DMS 273 treated with DMSO at 0.1 percent for 48 hours (cell line): ENCODE measurements at places on chromosomes 1 and 21.

- no peak for DNase-seq
Observed at GRCh38 chr1:99004254-99004860, 304 bp downstream of the PLPPR5 start.

DNA sequence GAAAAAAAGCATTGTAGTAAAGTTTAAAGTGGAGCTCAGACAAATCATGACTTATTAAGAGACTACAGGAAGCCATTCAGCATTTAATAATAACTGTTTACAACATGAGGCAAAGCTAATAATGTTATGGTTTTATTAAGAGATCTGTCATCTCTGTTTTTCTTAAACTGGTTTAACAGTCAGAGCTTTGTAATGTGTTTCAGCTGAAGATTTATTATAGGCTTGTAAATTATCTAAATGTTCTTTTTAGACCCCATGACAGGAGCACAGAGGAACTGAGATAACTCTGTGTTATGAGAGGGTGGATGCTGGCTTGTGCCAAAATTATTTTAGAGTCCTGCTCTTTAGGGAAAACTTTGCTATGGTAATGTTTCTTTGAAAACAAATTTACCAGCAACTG, 38.0 kb upstream of the RWDD3 start:
- no peak for DNase-seq

DNA sequence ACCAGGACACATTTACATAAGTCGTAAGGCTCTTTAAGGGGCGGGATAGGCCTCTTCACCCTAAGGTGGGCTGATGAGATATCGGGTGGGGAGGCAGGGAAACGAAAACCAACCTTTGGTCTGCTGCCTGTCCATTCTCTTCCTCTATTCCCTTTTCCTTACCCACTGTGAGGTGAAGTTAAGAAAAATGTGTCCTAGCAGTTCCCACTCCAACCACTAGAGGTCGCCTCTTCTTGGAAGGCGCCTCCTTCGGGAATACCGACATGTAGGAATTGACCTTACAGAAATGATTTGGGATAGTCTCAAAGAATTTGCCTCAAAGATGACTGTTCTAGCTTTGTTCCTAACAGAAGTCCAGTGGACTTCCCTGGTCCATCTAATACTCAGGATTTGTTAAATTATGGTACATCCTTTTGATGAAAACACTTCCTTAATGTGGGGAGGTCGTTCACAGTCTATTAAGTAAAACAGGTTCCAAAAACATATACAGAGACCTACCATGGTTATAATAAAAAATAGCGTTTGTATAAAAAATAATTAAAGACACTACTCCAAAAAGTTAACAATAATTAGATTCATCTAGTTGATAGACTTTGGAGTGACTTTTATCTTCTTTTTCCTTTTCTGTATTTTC, 14.1 kb downstream of the AZIN2 start:
- peak; percentile 16 for DNase-seq

- peak; percentile 59 for DNase-seq
Observed at GRCh38 chr1:226664413-226665101, 74.5 kb downstream of the ITPKB start.

DNA sequence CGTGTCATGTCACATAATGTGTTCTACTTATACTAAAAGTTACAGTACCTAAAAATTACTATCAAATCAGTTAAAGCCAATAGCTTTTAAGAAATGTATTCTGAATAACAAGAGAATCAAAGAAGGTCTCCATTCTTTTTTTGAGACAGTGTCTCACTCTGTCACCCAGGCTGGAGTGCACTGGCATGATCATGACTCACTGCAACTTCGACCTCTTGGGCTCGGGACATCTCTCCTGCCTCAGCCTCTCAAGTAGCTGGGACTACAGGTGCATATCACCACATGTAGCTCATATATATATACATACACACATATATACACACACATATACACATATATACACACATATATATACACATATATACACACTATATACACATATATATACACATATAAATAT, 20.1 kb downstream of the COP1 start:
- no peak for DNase-seq

GRCh38 chr1:212783976-212784375, 7.6 kb downstream of the NSL1 start:
- no peak for DNase-seq

GRCh38 chr1:182786223-182786994, 3.2 kb upstream of the NPL start:
- DNase-seq, result peak; percentile 50

- no peak for DNase-seq
Observed at GRCh38 chr1:5686925-5687706, 305.1 kb downstream of the NPHP4 start.

- DNase-seq, result no peak
Observed at GRCh38 chr1:14120895-14121294, 420.9 kb downstream of the PRDM2 start.

DNA sequence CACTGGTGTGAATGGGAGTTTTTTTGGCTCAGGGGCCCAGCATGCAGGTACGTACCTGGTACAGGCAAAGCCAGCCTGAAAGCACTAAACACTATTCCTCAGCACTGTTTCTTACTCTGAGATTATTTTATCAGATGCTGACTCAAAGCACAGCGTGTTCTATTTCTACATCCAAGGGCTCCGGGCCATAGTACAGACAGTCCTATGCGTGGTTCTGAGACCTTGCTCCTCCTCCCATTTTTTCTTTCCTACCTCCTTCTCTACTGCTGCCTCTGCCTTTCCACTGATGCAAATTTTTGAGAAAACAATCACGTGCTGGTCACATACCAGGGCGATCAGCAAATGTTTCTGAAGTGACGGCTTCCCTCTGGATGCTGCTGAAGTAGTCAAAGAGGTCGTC, 36.3 kb downstream of the PDPN start:
- DNase-seq, result no peak

DNA sequence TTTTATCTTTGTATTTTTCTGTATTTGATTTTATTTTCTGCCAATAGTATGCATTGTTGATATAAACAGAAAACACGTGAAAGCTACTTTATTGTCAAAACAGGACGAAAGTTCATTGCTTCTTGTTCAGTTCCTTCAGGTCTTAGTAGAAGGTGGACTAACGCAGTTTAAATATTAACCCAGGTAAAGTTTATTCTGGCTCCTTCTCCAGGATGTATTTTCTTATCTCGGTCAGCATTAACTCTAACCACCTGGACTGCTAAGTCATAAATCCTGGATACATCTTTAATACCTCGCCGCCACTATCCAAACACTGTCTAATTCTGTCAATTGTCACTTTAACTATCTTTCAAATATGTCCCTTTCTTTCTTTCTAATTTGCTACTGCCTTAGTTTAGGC, 5.7 kb upstream of the SOAT1 start:
- DNase-seq, result no peak

GRCh38 chr1:69743146-69743545, 175.4 kb downstream of the LRRC7 start:
- DNase-seq, result no peak

DNA sequence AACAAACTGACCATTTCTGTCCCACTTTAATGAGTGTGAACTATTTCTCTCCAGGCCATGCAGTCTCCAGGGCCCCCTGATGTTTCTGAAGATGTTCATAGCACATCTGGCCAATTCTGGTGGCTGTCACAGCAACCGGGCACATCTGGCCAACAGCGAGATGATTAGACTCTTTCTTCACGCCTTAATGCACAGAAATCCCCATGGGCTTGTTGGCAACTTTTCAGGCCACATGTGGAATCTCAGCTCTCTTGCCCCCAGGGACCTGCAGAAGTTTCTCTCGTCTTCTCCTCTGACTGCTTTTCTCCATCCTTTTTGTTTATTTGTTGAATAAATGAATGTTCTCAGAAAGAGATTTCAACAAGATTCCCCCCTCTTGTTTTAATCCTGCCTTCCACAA, 71.2 kb upstream of the HMGB4 start:
- no peak for DNase-seq

DNA sequence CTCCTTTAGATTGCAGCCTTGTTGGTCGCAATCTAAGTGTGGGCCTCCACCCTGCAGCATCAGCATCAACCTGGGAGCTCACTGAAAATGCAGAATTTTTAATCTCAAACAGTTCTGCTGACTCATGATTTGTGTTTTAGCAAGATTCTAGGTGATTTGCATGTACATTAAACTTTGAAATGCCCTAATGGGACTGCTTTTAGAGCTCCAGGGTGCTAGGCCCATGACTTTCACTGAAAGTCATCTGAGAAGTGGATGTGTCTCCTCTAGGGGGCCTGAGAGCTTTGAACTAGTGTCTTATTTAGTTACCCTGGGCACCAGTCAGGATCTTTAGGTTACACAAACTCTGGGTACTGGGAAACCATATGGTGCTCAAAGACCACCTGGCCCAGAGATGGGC, 9.0 kb downstream of the TRIM67 start:
- peak; percentile 56 for DNase-seq

GRCh38 chr1:23555986-23556634, 3.2 kb downstream of the ID3 start:
- peak; percentile 80 for DNase-seq

GRCh38 chr1:171397851-171398469, 84.0 kb downstream of the FMO4 start:
- no peak for DNase-seq

DNA sequence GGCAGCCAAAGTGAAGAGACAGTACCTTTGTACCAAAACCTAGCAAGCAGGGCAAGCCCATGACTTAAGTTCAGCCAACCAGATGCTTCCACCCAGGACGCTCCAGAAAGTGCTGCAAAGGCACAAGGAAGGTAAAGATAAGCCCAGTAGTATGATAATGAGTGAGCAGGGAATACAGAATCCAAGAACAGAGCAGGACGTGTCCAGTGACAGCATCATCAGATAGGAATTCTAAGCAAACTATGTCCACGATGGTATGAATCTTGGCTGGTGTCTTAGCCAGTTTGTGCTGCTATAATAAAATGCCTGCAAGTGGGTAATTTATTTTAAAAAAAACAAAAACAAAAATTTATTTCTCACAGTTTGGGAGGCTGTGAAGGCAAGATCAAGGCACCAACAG, 13.6 kb downstream of the GJA4 start:
- no peak for DNase-seq

DNA sequence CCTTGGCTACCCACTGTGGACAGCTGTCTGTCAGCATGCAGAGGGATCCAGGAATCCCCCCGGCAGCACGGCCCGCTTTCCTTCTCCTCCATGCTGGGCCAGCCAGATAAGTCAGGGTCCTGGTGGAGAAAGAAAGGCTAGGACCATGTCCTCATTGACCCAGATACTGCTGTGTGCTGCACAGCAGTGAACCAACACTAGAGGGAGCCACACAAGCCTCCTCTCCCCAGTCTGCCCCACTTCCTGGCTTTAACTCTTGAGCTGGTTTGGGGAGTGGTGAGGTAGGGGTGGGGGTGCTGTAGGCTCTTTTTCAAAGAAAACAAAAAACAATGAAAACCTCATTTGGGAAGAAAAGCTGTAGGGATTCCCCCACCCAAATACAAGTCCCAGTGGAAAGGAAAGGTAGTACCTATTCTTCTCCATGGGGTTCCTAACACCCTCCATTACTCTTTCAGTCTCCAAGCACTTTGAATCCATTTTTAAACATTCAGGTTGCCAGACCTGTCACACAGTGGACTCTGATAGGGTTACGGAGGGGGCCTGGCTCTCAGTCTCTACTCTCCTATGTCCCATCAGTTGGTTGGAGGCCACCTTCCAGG, 84.9 kb upstream of the CD1D start:
- DNase-seq, result no peak

DNA sequence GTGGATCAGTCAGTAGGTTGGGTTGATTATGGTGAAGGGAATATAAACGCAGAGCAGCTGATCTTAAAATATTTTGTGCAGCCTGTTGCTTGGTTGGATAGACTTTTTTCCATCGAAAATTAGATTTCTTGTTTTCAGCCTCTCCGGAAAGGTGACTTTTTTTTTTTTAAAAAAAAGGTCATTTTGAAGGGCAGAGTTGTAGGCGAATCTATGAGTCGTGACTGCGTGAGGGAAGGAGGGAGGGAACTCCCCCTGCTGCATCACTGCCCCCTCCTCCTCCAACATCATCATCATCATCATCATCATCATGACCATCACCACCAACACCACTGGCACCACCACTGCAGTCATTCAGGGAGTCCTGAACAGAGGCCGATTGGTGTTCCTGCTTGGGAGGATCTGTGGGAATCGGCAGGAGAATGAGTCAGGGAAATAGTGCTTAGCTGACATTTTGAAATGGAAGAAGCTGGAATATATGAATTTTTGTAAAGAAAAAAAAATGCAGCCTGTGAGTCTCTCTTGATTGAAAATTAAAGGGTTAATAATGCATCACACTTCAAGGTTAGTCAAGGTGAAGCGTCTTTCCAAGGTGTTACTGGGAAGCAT, 1.2 kb downstream of the ATP1B1 start:
- no peak for DNase-seq

DNA sequence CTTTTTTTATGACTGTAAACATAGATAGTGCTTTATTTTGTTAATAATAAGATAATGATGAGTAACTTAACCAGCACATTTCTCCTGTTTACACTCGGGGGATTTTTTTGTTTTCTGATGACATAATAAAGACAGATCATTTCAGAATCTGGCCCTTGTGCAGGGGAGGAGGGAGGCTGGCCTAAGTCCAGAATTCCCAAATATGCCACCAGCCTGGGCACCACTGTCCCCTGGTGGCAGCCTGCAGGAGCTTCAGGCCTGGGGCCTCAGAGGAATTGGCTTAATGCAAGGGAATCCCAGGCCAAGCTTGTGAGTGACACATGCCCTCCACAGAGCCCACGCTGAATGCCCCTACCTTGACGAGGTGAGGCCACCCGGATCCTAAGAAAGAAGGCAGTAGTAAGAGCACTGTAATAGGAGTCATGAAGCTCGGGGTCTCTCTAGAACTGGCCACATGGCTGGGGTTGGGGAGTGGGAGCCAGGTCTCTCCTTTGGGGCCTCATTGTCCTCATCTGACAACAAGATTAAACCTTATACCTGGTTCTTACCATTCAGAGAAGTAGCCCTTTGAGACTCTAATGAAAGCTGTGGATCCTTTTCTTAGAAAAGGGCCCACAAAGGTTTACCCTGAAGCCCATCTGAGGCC, 24.1 kb downstream of the ETNK2 start:
- DNase-seq, result peak; percentile 61

- DNase-seq, result no peak
Observed at GRCh38 chr1:159843459-159843858, 16.8 kb downstream of the SLAMF8 start.

- no peak for DNase-seq
Observed at GRCh38 chr1:235557495-235557894, 53.2 kb upstream of the B3GALNT2 start.

GRCh38 chr1:6783936-6784559, 1.2 kb upstream of the CAMTA1 start:
- no peak for DNase-seq

DNA sequence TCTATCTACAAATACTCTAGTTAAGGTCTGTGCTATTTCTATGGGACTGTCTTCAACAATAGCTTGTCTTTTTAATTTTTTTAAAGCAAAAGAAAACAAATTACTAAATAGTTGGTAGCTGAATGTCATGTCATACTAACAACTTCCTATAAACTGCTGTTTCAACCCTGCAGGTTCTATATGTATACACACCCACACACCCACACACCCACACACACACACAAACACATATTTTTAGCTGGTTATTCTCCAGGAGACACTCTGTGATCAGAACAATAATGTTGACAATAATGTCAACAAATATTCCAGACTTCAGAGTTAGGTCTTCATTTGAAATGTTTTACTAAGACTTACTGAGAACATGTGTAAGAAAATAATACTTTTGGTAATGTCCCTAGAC, 66.7 kb downstream of the AK5 start:
- DNase-seq, result no peak

- no peak for DNase-seq
Observed at GRCh38 chr1:59639266-59639665, 175.5 kb upstream of the HOOK1 start.
